ENCODE measurements at places on chromosomes 11 and 22.
A peak's percentile ranks its signal among the peaks of the same experiment; 100 is the strongest.

GRCh38 chr11:121004206-121004840 is 19.6 kb upstream of the TBCEL start:
- DNase-seq, result no peak

GRCh38 chr22:25070956-25071355 is 118.4 kb downstream of the KIAA1671 start:
- no peak for DNase-seq

DNA sequence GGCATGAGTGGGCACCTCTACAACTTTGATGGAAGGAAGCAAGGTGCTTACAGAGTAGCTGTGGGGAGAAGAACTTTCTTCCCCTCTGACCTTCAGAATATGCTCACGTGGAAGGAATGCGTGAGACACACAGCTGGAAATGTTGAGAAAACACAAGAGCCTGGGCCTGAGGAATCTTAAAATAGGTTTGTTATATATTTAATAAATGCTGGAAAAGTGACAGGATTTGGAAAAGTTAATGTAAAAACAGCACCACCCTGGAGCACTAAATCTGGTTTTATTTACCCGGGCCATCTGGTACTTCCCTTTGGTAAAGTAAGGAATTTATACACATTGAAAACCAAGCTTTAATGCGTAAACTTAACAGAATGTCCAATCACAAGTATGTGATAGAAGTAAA is 14.0 kb upstream of the AMPD3 start:
- no peak for DNase-seq

GRCh38 chr11:86948733-86949132 is 6.5 kb downstream of the FZD4 start:
- DNase-seq, result no peak

DNA sequence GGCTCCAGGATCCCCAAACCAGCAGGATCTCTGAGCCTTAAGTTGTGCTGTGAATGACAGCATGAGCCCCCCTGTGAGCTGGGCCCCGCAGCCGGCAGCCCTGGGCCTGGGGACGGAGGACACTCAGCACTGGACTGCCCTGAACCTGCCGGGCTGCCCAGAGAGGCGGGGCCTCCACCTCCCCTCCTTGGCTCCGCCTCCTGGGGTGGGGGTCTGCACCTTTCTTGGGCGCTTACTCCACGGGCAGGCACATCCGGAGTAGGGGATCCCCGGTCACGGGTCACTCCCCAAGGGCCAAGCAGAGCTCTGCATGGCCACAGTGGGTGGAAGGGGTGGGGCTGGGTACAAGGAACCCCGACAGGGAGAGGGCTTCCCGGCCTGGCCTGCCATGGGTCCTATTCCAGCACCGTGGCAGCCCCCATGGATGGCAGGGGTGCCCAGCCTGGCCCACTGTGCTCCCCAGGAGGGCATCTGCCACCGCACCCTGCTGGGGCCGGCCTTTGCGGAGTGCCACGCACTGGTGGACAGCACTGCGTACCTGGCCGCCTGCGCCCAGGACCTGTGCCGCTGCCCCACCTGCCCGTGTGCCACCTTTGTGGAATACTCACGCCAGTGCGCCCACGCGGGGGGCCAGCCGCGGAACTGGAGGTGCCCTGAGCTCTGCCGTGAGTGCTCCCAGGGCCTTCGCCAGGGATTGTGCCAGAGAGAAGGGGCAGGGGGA is 5.4 kb downstream of the MUC5B start:
- DNase-seq, result no peak

DNA sequence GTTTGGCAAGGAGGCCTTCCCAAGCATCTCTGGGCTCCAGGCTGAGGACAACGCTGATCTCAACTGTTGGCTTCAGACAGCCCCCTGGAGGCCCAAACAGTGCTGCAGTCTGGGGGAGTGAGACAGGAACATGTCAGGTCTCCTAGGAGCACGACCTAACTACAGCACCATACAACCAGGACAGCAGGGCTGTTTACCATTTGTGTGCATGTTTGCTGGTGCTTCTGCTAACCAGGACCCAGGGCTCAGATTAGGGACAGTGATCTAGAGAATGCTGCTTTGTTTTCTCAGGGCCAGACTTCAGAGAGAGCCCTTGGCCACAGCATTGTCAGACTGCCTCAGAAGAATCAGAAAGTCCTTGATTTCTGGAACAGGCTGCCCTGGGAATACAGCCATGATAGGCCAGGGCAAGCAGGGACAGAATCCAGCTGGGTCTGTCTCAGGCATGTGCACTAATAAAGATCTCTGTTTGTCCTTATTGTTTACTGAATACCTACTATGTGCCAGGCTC is 126.5 kb downstream of the VPREB1 start:
- no peak for DNase-seq

DNA sequence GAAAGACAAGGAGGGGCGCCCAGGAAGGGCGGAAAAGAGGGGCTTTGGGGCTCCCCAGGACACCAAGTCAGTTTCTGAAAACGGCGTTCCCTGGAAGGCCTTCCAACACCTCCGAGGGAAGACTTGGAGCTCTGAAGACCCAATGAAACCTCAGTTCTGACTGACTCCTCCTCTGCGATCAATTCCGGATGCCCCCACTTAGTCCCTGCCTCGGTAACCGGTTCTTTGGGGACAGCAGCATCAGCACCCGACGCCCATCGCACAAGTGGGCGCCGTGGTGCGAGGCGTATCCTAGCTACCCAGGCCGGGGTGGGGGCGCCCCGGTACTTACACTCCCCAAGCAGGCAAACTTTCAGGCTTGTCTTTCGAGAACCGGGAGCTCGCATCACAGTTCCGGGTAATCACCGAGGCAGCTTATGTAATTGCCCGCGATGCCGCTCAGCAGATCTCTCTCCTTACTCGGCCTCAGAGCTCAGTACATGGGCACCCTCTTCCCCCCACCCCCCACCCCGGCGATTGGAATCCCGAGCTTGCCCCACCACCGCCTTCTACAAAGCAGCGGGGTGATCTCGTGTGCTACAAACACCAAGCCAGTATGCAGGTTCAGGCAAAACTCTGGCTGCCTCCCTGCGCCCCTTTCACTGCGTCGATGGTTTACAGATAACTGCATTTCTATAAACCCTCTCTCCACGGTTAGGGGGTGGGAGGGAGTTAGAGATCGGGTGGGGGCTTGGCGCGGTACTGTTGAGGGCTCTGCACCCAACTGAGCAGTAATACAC is 2.0 kb downstream of the TENM4 start:
- DNase-seq, result no peak

GRCh38 chr11:75735181-75735845 is 17.7 kb downstream of the MOGAT2 start:
- DNase-seq, result no peak

DNA sequence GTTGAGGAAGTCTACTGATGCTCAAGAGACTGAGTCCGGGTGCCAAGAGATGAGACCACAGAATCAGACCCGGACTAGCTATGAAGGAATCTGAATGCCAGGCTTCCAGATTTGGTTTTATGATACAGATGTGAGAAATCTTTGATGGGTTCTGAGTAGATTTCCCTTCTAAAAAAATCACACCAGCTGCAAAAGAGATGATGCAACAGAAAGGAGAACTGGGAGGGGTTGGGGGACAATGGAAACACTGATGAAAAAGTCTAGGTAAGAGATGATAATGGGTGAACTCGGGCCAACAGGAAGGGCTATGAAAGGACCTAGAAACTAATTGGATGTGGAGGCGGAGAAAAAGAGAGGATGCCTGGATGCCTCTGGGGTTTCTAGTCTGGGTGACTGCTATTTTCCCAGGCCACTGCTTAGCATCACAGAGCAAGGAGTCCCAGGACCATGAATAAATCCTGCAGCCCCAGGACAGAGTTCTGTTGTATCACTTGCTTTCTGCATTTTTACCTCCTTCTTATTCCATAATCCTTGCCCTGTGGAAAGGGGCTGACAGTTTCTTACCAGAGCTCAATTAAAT is 115.4 kb upstream of the SEZ6L start:
- no peak for DNase-seq

GRCh38 chr22:23032658-23033057 is 37.7 kb upstream of the GNAZ start:
- DNase-seq, result no peak

- DNase-seq, result no peak
These were observed 65.4 kb downstream of the CYP2R1 start for GRCh38 chr11:14826600-14826999.

DNA sequence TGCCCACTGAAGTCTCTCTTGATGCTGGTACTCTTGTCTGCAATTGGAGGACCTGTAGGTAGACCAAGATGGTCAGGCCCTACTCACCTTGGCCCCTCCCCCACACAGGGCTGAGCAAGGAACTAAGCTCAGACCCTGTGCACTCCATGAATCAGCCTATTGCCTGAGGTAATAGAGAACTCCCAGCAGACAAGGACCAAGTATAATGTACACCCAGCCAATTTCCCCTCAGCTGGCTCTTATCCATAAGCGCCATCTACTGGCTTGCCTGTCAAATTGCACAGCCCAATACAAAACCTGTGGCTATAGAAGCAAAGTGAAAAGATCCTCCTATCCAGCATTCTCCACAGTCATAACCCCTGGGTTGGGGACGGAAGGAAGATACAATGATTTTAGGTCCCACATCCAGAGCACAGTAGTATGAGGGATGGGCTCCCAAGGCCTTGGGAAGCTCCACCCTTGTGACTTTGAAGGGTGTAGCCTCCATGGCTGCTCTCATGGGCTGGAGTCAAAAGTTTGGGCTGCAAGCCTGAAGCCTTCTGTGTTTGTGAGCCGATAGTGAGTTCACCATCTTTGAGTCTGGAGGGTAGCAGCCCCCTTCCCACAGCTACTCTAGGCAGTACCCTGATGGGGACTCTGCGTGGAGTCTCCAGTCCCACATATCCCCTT is 56.0 kb downstream of the GLYATL2 start:
- peak; percentile 31 for DNase-seq

GRCh38 chr11:18361154-18361553 is 33.2 kb upstream of the LDHA start:
- DNase-seq, result no peak

DNA sequence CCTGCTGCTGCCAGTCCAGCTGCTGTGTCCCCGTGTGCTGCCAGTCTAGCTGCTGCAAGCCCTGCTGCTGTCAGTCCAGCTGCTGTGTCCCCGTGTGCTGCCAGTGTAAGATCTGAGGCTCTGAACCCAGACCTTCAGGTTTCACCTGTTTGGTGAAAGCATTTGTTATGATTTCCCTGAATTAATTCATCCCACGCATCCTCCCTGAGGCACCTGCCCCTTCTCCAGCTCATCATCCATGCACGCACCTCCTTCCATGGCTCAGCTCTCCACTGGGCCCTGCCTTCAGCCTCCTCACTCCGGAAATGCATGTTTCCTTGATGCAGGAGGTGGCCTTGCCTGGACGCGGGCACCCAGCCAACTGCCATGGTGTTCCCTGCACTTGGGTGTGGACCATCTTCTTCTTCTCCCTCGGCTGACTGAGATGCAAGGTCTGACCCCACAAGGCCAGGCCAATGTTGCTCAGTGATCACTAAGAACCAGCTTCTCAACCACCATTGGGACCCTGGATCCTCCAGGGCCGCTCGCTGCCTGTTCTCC is 788 bp downstream of the KRTAP5-10 start:
- DNase-seq, result no peak

DNA sequence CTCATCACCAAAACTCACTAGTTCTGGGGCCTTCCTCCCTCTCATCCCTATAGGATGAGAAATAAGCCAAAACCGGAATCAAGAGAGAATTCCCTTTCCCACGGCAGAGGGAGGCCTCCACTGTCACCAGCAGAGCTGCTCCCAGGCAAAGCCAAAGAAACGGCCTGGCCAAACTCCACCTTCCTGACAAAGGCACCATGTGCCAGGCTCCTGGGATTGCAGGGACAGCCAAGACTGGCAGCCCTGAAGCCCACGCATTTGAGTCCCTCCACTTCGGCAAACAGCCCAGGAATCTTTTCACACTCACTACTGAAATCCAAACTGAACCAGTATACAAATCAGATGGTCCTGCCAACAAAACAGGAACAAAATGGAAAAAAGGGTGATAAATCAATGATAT is 6.1 kb downstream of the SMCO4 start:
- DNase-seq, result no peak

DNA sequence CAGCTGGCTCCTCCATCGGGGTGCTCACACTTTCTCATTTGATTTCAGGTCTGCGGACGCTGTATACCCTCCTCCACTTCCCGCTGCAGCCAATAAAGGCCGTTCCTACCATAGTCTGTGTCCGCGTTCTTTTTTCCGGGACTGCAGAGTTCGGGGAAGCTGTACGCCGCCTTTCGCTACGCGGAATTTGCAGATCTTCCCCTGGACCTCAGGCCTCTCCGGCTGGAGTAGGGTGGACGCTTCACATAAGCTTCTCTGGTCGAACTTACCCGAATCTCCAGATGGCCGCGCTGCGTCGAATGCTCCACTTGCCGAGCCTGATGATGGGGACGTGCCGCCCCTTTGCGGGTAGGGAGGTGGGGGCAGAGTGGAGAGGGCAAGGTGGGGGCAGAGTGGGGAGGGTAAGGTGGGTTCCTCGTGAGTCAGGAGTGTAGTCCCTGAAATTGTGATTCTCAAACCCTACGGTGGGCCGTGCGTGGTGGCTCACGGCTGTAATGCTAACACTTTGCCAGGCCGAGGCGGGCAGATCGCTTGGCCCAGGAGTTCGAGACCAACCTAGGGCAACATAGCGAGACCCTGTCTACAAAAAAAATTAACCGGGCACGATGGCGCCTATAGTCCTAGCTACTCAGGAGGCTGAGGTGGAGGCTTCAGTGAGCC is 617 bp downstream of the CSKMT start:
- peak; percentile 61 for DNase-seq

DNA sequence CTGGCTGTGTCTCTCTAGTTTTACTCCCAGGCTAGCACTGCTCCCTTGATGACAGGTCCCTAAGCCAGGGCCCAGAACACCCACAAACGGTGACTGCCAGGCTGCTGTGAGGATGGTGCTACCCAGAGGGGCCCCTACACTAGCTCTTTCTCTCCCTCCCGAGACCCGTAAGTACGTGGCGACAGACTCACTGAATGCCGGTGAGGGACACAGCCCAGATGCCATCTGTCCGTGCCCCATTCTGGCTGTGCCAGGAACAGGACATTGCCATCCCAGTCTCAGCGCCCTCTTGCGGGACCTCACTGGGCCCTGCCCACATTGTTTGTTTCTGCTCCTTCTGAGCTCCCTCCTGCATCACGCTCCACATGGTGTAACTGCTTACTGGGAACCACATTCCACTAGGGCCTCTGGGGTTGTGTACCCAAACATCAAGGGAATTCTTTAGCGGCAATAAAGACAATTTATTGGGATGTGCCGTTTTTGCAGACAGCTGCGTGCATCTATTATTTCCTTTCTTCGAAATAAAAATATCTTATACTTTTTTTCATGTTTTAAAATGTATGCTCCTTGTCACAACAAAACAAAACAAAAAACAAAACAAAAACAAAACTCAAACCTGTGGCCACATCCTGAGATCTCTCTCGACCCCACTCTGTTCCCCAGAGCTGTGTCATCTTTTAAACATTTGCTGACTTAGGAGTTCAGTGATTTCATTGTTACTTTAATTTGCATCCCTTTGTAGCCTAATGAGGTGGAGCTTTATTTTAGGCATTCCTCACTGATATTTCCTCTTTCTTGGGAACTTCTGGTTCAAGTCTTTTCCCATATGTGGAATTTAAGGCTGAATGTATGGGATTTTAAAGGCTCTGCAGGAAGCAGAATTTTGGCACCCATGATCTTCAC is 4.4 kb upstream of the TPCN2 start:
- DNase-seq, result no peak

Measured in activated T-cell treated with anti-CD3 and anti-CD28 coated beads for 24 hours (primary cell).